HTR-8/SVneo (cell line): ENCODE measurements at places on chromosomes 11 and 22.

- DNase-seq = no peak
Measured at GRCh38 chr11:78381865-78382264, 35.8 kb downstream of the GAB2 start.

- no peak for DNase-seq
Measured at GRCh38 chr22:33296941-33297340, 238.8 kb upstream of the SYN3 start.

DNA sequence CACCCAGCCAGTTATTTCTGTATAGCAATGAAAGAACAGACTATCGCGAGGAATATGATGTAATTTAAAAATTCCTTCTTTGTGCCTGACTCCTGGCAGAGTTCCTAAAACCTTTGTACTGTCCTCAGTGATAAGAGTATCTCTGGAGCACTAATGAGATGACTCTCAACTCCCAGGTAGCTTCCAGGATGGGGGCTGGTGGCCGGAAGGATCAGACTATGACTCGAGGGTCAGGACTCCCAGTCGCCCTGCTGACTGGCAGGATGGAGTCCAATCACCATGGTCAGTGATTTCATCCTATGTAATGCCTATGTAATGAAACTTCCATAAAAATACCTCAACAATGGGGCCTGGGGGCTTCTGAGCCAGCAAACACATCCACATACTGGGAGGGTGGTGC, 135.1 kb downstream of the SHANK2 start:
- DNase-seq = no peak

GRCh38 chr22:46031965-46032851, 55.2 kb upstream of the WNT7B start:
- no peak for DNase-seq

DNA sequence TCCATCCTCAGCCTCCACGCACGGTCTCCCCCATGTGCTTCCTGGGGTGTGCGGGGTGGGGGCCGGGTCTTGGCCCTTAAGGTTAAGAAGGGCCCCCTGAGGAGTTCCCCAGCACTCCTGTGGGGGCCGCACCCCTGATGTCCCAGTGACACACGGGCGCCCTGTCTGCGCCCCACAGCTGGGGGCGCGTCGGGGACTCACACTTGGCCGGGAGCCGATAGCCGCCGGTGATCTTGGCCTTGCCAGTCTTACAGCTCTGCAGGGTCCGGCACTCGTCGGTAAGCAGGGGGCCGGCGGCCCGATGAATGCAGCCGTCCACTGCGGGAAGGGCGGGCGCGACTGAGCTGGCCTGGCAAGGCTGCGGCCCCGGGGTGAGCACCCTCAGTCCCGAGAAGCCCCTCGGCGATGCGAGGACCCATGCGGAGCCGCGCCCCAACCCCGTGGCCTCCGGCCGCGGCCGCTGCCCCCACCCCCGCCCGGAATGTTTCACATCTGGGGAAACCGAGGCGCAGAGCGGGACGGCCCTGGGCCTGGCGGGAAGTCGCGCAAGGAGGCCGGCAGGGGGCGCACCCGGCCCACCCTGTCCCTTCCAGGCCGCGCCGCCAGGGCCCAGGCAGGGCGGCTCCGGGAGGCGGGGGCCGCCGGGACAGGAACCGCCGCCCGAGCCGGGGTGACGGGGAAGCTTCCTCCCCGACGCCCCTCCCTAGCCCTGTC, 13.9 kb downstream of the OTUB1 start:
- no peak for DNase-seq

DNA sequence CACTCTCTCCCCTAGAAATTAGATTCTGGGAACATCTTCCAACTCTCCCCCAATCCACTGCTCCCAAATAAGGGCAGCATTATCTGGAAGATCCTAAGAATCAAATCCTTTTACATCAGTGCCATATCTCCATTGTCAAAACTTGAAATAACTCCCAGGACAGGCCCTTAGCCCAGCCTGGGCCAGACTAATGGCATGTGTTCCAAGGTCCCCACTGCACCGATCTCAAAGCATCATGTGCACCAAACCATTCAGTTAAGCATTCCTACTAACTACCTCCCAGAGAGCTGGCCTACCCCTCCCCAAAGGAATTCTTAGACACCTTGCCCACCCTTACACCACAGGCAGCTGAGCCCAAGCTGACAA, 44.2 kb upstream of the POU2AF1 start:
- no peak for DNase-seq

GRCh38 chr11:78768971-78769370, 194.3 kb upstream of the NARS2 start:
- DNase-seq = no peak

DNA sequence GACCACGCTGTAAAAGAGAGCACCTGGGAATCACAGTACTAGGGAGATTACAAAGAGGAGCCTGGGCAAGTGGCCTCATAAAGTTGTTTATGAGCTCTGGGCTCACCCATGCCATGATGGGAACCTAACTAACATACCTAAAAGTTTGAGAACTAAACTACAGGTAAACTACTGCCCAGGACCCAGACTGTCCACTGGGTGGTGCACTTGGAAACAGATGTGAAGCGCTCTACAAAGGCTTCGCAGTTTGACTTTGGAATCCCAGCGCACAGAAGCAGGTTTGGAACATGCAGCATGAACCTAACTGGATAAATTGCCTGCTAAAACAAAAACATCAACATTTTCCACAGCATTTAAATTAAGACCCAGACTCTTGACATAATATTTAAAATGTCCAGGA, 418.6 kb downstream of the FAM181B start:
- DNase-seq = no peak

- DNase-seq = no peak
Measured at GRCh38 chr11:85661972-85662664, 2.8 kb downstream of the CREBZF start.

GRCh38 chr11:59062602-59063529, 23.2 kb upstream of the GLYATL1B start:
- no peak for DNase-seq

- DNase-seq = peak; percentile 52
Measured at GRCh38 chr22:26756675-26757293, 99.4 kb downstream of the MIAT start.

DNA sequence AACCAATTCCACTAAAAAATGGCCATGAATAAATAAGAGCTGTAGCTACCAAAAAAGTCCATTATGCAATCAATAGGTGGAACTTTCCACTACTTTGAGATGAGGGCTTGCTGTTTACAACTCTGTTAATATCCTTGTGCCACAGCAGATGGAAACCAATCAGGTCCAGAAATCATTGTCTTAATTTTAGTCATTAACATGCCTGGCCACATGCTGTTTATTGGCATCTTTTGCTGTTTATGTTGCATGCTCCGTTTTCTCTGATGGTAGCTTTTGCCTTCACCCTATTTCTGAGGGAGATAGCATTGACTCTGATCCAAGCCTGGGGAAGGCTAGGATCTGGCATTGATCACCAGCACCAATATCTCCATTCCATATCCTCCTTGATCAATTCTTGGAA, 192.9 kb upstream of the SEZ6L start:
- no peak for DNase-seq

- no peak for DNase-seq
Measured at GRCh38 chr11:113274713-113275582, 39.4 kb upstream of the TTC12 start.

DNA sequence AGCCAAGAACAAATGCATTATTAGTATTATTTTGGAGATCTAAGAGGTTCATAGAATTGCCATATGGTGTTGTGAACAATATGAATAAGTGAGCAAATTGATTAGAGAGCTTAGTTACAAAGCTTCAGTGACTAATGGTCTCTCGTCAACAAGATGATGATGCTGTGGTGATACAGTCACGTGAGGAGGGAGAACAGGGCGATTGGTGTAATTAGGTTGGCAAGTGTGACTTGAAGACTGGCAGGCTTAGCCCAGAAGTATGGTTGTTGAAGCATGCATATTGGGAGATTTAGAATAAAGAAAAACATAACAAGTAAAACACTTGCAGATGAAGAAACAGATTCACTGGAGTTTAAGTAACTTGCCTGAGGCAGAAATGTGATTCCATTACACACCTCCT, 100.6 kb upstream of the SORL1-AS1 start:
- DNase-seq = no peak

DNA sequence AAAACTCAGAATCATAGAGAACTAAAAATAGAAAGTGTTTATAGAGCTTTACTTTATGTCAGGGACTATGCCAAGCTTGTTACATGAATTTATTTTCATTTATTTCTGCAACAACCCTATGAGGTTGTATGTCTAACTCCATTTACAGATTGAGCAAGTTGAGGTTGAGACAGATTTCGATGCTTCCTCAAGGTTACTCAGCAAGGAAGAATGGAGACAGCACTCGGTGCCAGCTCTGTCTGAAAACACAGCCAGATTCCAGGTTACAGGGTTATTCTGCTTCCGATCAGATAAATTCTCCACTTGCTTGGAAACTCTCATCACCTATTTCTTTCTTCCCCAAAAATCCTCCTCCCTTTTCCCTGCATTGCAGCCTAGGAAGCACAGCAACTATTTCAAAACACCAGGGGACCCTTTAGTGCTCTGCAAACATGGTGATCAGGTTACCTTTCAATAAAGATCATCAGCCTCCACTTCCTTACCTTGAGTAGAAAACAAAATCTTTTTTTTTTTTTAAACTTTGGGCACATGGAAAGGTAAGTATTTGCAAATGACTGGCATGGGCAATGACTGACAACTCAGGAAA, 7.0 kb downstream of the MMP3 start:
- DNase-seq = no peak

DNA sequence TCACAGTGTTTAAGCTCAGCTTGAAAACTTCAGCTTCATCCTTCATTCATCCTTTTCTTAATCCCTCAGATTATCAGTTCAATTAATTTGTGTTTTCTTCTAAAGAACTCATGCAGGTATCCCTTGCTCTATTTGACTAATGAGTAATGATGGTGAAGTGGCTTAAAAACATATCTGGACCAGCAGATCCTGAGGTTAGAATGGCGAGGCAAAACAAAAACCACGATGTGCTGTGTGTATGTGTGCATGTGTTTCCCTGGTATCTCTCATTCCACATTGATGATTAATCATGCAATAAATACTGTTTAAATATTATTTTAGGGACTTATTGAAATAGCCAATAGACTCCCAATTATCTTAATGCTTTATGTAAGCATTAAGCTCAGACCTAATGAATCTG, 437.0 kb downstream of the DYNC2H1 start:
- DNase-seq = no peak

DNA sequence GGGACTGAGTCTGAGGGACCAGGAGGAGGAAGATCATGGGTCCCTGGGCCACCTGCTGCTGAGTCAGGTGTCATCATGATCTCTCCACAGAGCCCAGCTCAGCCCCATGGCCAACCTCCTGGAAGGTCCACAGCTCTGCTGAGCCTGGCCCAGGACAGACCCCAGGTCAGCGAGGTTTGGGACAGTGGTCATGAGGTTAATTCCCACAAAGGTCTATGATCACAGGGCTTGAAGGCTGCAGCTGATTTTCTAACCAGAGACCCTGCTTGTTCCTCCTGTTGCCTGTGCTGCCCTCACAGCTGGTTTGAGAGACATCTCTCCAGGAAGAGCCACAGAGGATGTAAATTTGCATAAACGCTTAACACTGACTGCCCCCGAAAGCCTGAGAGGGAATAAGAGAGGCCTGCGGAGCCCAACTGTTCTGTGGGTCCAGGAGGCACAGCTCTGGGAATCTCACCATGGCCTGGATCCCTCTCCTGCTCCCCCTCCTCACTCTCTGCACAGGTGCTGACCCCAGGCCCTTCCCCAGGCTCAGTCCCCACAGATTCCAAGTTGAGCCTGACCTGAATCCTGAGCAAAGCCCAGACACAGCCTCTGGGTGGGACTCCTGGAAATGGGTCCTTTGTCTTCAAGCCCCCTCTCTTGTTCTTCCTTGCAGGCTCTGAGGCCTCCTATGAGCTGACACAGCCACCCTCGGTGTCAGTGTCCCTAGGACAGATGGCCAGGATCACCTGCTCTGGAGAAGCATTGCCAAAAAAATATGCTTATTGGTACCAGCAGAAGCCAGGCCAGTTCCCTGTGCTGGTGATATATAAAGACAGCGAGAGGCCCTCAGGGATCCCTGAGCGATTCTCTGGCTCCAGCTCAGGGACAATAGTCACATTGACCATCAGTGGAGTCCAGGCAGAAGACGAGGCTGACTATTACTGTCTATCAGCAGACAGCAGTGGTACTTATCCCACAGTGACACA, 102.8 kb downstream of the GGTLC2 start:
- DNase-seq = no peak

DNA sequence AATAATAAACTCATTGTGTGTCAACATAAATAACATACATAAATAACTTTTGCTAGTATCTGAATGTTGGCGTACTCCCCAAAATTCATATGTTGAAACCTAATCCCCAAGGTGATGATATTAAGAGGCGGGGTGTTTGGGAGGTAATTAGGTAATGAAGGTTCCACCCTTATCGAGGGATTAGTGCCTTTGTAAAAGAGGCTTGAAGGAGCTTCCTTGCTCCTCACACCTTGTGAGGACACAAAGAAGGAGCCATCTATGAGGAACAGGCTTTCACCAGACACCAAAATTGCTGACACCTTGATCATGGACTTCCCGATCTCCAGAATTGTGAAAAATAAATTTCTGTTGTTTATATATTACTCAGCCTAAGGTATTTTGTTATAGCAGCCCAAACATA, 33.9 kb upstream of the CXCR5 start:
- DNase-seq = no peak

GRCh38 chr11:6498121-6498520, 1.0 kb downstream of the DNHD1 start:
- no peak for DNase-seq

GRCh38 chr22:45598596-45599217, 72.9 kb upstream of the ATXN10 start:
- DNase-seq = no peak

DNA sequence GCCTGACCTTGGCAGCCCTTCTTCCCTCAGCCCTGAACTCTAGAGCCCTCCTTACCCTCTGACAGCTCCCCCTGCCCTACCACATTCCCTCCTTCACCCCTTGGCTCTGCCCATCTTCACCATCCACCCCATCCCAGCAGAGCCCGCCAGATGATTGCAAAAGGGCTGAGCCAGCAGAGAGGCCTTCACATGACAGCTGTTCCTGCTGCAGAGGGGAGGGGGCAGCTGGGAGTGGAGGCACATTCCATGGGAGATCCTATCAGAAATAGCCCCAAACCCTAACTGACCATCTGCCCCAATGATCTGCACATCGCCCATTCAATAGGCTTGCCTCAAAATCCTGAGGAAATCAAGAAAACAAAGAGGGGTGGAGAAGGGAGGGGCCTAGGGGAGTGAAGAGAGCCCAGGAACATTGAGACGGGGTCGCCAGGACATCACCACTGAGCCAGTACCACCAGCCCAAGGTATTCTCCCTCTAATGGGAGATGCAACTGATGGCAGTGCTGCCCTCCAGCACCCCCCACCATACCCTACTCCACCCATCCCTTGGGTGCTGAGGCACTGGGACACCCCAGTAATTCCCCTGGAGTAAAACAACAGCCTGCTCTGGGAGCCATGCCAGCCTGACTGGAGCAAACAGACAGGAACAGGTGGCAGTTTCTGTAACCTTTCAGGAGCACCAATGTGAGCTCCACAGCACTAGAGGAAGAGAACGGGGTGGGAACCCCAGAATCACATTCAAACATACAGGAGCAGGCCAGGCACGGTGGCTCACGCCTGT, 8.0 kb upstream of the AHNAK start:
- no peak for DNase-seq
